ENCODE measurements at places on chromosomes 3 and 15. TPM values are rescaled to one million over a fixed set of nuclear protein-coding genes. Genes with fewer than 3 reads are reported as not detected.

- H3K4me3 ChIP-seq: no peak overlapping the region
- H3K4me1 ChIP-seq: no peaks in the 10 kb centered on the region
- no peak overlapping the region for H3K27ac ChIP-seq
- DNase-seq: no peak
These were observed 42.0 kb downstream of the IFT57 start for GRCh38 chr3:108180194-108180593.

- no peak overlapping the region for H3K4me3 ChIP-seq
- no peaks in the 10 kb centered on the region for H3K27me3 ChIP-seq
- H3K36me3 ChIP-seq: no peaks in the 10 kb centered on the region
- H3K27ac ChIP-seq: no peak overlapping the region
- no peaks in the 10 kb centered on the region for H3K4me1 ChIP-seq
- DNase-seq: no peak
These were observed 11.6 kb downstream of the PLA1A start for GRCh38 chr3:119609301-119609700.

GRCh38 chr15:83012636-83013035 lies 1.2 kb upstream of the C15orf40 start:
- H3K36me3 ChIP-seq: peaks cover 26% of the 10 kb centered on the region
- H3K27ac ChIP-seq: no peak overlapping the region
- peaks cover 24% of the 10 kb centered on the region for H3K4me1 ChIP-seq
- no peak for DNase-seq
- H3K4me3 ChIP-seq: no peak overlapping the region

GRCh38 chr15:46280762-46281542 lies 646.1 kb downstream of the SQOR start:
- DNase-seq: no peak
- no peak overlapping the region for H3K27ac ChIP-seq
- H3K4me1 ChIP-seq: no peaks in the 10 kb centered on the region
- no peaks in the 10 kb centered on the region for H3K27me3 ChIP-seq
- H3K4me3 ChIP-seq: no peak overlapping the region

GRCh38 chr15:57806003-57806402 lies 99.5 kb downstream of the POLR2M start:
- no peak overlapping the region for H3K4me3 ChIP-seq
- H3K36me3 ChIP-seq: no peaks in the 10 kb centered on the region
- no peak for DNase-seq
- H3K27ac ChIP-seq: no peak overlapping the region
- H3K27me3 ChIP-seq: no peaks in the 10 kb centered on the region

DNA sequence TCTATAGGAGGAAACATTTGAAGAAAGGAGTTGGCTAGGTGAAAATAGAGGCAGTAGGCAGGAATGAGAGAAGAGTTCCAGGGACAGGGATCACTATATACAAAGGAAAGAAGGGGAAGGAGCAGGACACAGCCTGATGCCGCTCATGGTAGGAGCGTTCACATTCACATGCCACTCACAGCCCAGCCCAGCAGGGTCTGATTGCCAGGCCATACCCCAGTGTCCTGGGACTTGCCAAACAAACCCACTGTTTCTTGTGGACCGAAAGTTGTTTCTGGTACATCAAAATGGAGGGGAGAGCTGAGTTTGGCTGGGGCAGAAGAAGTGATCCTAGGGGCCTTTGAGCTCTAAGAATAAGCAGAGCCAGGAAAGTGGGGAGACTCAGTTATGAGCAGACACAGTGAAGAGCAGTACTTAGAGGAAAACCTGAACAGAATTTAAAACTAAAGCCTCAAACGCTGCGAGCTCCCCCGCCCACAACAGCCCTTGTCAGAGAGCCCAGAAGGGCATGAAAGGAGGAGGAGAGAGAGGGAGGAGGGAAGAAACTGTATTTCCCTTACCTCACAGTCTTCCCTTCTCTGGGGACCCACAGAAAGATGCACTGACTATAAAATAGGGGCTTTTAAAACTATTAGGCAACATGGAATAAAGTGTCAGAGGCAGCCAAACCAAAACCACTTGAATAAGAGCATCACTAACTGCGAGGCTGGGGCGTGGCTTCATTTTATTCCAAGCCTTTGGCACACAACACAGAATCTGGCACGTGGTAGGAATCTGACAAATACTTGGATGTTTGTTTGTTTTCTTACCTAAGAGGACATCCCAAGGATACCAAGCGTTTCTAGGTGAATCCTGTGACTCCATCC lies 129.0 kb downstream of the RPL22L1 start:
- no peak overlapping the region for H3K27ac ChIP-seq
- peaks cover under 1% of the 10 kb centered on the region for H3K27me3 ChIP-seq
- no peak overlapping the region for H3K4me3 ChIP-seq

DNA sequence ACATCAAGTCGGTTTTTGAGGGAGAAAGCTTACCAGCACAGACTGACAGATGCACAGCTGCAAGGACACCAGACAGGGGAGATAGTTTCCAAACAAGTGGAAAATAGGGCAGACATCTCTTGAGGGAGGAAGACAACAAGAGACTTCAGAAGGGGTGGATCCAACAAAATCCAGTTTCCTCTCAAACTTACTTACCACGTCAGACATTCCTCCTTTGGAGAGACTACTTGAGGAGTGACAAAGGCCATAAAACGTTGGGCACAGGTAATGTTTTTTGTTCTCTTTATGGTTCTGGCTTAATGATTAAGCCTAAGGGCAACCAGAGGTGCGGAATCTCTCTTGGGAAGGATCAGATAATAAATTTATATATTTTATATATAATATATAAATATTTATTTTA lies 76.1 kb downstream of the CD200 start:
- no peaks in the 10 kb centered on the region for H3K4me1 ChIP-seq
- no peaks in the 10 kb centered on the region for H3K27me3 ChIP-seq
- DNase-seq: no peak
- H3K27ac ChIP-seq: no peak overlapping the region
- H3K4me3 ChIP-seq: no peak overlapping the region

- no peak overlapping the region for H3K27ac ChIP-seq
- peaks cover 4% of the 10 kb centered on the region for H3K4me1 ChIP-seq
- DNase-seq: no peak
These were observed 13.7 kb upstream of the TLE3 start for GRCh38 chr15:70111203-70112073.

- H3K4me3 ChIP-seq: no peak overlapping the region
- no peaks in the 10 kb centered on the region for H3K4me1 ChIP-seq
- DNase-seq: no peak
- H3K27me3 ChIP-seq: no peaks in the 10 kb centered on the region
These were observed 166.0 kb downstream of the DPH6 start for GRCh38 chr15:35379972-35380371.

- peaks cover 11% of the 10 kb centered on the region for H3K4me1 ChIP-seq
- H3K4me3 ChIP-seq: no peak overlapping the region
- no peak for DNase-seq
- H3K36me3 ChIP-seq: peaks cover 23% of the 10 kb centered on the region
These were observed 55.2 kb downstream of the PGPEP1L start for GRCh38 chr15:98952381-98952803.

DNA sequence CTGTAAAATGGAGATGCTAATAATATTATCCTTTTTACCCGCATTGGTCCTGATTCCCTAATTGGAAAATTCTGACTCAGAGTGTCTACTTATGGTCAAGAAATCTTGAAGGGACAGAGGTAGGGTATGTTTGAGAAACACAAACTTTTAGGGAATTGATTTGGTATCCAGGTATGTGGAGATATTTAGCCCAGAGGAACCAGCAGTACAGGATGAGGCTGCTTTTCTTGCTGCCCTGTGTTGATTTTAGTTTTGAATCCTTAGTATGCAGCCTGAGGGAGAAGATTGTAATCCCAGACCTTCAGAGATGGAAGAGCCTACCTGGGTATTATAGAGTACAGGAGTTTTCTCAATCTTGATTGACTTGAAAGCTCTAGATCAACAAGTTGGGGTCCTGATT lies 569.1 kb downstream of the PDCD6IP start:
- no peak overlapping the region for H3K27ac ChIP-seq
- no peak for DNase-seq
- H3K27me3 ChIP-seq: no peaks in the 10 kb centered on the region

DNA sequence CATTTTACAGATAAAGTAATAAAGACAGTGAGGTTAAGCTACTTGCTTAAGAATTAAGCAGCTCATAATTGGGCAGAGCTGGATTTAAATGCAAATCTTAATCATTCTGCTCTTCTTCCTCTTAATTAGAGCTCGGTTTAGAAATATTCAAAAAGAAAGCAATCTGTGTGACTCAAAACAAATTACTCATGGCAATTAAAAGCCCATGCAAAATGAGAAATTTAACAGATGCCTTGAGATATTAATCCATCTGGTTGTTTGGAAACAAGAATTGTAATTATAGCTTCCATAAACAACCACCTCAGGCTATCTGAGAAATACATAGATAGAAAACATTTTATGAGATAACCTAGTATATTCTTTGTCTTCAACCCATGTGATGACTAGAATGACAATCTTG lies 44.2 kb upstream of the DCBLD2 start:
- H3K27ac ChIP-seq: no peak overlapping the region
- H3K36me3 ChIP-seq: no peaks in the 10 kb centered on the region
- no peaks in the 10 kb centered on the region for H3K4me1 ChIP-seq
- DNase-seq: no peak
- no peak overlapping the region for H3K4me3 ChIP-seq
- no peaks in the 10 kb centered on the region for H3K27me3 ChIP-seq

DNA sequence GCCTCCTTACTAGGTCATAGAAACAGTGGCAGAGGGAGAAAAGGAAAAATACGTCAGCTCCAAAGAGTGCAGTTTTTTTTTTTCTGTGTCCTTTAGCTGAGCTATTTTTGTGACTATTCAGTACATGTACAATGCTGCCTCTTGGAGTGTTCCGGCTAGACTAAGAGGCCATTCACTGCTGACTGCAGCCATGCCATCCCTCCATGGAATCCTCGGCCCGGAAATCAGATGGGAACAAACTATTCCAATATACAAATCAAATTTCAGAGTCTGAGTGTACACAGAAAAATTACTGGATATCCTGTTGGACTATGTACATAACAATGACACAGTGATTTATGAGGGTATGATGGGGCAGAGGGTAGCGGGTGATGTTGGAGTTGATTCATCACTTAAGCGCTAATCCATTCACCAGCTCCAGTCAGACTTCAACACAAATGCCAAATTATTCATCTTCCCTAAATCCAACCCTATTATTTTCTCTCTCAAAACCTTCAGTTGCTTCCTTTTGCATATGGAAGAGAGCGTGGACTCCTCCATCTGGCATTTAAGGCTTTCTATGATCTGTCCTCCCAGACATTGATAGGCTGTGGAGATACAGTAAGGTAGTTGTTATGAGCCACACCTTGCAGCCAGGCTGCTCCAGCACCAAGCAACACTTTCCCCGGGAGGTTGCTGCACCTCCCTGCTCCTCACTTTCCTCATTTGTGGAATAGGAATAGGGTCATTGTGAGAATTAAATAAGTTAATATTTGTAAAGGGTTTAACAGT lies 109.1 kb downstream of the LPP start:
- H3K4me3 ChIP-seq: no peak overlapping the region
- H3K36me3 ChIP-seq: no peaks in the 10 kb centered on the region
- H3K4me1 ChIP-seq: no peaks in the 10 kb centered on the region
- H3K27ac ChIP-seq: no peak overlapping the region
- no peaks in the 10 kb centered on the region for H3K27me3 ChIP-seq

GRCh38 chr3:32454731-32455608 lies 47.7 kb downstream of the CMTM6 start:
- no peak for DNase-seq
- no peak overlapping the region for H3K4me3 ChIP-seq
- peaks cover 46% of the 10 kb centered on the region for H3K36me3 ChIP-seq
- H3K27me3 ChIP-seq: no peaks in the 10 kb centered on the region
- H3K4me1 ChIP-seq: peaks cover 64% of the 10 kb centered on the region

GRCh38 chr3:143416229-143416628 lies 296.7 kb downstream of the CHST2 start:
- H3K27ac ChIP-seq: no peak overlapping the region
- no peak overlapping the region for H3K4me3 ChIP-seq
- H3K4me1 ChIP-seq: no peaks in the 10 kb centered on the region
- no peaks in the 10 kb centered on the region for H3K36me3 ChIP-seq

- H3K4me1 ChIP-seq: no peaks in the 10 kb centered on the region
- H3K27me3 ChIP-seq: no peaks in the 10 kb centered on the region
- H3K4me3 ChIP-seq: no peak overlapping the region
- DNase-seq: no peak
- H3K36me3 ChIP-seq: no peaks in the 10 kb centered on the region
These were observed 6.4 kb downstream of the CFAP20DC start for GRCh38 chr3:59043391-59043790.

DNA sequence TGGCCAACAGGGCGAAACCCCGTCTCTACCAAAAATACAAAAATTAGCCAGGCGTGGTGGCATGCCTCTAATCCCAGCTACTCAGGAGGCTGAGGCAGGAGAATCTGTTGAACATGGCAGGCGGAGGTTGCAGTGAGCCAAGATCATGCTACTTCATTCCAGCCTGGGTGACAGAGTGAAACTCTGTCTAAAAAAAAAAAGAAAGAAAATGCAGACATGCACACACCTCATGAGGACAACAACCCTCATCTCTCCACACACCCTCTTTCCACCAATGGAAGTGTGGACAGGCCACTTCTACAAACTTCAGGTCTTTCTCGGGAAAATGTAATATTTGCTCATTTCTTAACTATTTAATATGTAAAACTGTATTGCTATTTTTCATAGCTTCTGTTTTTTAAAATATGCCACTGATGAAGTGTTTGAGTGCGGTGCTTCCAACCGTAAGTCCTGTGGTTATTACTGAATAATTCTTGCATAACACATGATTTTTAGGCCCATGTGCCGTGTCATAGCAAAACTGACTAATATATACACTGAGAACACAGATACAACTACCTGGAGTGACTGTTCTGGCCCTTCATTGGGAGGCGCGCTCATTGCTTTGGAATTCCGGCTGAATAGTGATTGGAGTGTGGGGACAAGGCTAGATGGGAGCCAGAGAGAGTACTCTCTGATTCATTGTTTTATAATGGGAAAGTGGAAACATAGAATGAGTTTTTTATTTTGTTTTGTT lies 23.1 kb downstream of the LRRC31 start:
- no peak overlapping the region for H3K27ac ChIP-seq
- no peak overlapping the region for H3K4me3 ChIP-seq
- no peaks in the 10 kb centered on the region for H3K4me1 ChIP-seq
- H3K36me3 ChIP-seq: no peaks in the 10 kb centered on the region

DNA sequence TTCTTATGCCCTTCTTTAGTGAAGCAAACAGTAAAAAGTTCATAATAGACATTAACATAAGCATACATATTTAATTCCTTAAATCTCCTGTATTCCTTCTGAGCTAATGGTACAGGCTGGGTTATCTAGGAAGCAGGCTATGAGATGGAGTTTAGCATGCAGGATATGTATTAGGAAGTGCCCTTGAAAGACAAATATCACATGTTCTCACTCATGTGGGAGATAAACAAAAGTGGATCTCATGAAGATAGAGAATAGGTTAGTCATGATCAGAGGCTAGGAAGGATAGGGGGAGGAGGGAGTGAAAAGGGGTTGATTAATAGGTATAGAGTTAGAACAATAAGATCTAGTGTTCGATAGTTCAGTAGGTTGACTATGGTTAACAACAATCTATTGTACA lies 105.4 kb downstream of the CLASP2 start:
- no peak for DNase-seq
- H3K4me1 ChIP-seq: no peaks in the 10 kb centered on the region
- no peaks in the 10 kb centered on the region for H3K27me3 ChIP-seq
- H3K4me3 ChIP-seq: no peak overlapping the region
- H3K36me3 ChIP-seq: peaks cover 4% of the 10 kb centered on the region
- H3K27ac ChIP-seq: no peak overlapping the region

GRCh38 chr3:64977308-64978100 lies 289.7 kb upstream of the ADAMTS9 start:
- H3K27me3 ChIP-seq: no peaks in the 10 kb centered on the region
- H3K4me1 ChIP-seq: no peaks in the 10 kb centered on the region
- H3K36me3 ChIP-seq: no peaks in the 10 kb centered on the region
- no peak overlapping the region for H3K4me3 ChIP-seq
- no peak overlapping the region for H3K27ac ChIP-seq

Gene TBC1D5
- total RNA-seq: 34.1 TPM

Gene SEMA3G
- 0.69 TPM for total RNA-seq

Gene APOD
- not detected for total RNA-seq

Gene BNC1
- total RNA-seq: not detected

Gene ZBTB38
- 22.0 TPM for total RNA-seq

Gene SAXO2
- 14.9 TPM for total RNA-seq

Gene AMOTL2
- not detected for total RNA-seq

Data from CD4-positive, alpha-beta T cell (primary cell).